ENCODE measurements at places on chromosomes 1 and 21.
A peak's percentile ranks its signal among the peaks of the same experiment; 100 is the strongest.

DNA sequence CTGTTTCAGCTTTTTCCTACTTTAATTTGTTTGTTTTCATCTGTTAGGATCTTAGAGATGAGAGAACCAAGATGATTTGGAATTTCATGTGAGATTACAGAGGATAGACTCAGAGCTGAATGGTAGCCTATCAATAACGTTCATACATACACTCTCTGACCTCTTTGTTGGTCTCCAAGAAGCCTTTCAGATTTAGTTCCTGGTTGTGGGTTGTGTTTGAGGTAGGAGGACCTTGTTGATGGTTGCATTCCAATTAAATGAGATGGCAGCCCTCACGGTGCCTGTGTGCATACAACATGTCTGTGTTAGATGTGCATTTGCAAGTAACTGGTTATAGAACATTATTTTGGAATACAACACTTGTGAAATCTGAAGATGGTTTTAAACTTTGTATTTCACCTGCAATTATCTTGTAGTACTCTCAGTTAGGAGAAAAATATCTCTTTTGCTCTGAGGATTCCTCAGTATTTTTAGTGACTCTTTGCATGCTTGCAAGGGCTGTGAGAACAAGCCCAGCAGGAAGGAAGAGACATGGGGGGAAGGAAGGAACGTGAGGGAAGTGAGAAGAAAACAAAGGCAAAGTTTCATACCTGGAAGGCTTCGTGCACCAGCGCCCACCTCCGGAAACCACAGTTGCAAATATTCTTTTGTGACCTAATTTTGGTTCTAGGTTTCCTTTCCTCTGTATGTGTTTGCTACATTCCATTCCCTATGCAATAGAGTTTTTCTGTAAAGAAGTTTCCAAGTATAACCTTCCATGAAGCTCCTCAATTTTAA lies 291.8 kb downstream of the DISC1 start:
- DNase-seq, result peak; percentile 41

DNA sequence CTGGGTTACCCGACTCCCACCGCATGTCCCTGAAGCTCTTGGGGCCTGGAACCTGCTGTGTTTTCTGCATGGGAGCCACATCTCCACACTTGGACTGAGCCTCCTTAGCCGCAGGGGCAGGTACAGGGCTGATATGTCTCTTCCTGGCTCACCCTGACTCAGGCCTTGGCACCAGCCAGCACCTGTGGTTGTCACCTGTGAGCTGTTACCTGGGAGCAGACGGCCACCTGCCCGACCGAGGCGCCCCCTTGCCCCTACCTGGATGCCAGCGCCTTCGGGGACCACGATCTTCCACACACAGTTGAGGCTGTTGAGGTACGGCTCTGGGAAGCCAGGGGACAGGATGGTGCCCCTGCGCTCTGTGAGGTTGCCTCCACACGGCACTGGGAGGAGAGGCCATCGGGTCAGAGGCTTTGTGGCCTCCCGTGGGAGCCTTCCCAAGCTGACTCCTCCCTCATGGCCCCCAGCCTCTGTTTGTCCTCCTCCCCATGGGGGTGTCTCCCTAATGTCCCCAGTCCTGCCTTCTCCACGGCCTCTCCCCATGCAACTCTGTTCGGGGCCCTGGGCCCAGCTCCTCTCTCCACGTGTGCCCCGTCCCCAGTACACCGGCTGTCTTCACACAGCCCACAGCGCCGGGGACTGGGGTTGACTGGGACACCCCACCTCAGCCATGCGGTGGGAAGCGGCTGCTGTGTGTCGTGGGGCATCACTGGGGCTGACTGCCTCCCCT lies 152.0 kb downstream of the ZSCAN20 start:
- no peak for DNase-seq

DNA sequence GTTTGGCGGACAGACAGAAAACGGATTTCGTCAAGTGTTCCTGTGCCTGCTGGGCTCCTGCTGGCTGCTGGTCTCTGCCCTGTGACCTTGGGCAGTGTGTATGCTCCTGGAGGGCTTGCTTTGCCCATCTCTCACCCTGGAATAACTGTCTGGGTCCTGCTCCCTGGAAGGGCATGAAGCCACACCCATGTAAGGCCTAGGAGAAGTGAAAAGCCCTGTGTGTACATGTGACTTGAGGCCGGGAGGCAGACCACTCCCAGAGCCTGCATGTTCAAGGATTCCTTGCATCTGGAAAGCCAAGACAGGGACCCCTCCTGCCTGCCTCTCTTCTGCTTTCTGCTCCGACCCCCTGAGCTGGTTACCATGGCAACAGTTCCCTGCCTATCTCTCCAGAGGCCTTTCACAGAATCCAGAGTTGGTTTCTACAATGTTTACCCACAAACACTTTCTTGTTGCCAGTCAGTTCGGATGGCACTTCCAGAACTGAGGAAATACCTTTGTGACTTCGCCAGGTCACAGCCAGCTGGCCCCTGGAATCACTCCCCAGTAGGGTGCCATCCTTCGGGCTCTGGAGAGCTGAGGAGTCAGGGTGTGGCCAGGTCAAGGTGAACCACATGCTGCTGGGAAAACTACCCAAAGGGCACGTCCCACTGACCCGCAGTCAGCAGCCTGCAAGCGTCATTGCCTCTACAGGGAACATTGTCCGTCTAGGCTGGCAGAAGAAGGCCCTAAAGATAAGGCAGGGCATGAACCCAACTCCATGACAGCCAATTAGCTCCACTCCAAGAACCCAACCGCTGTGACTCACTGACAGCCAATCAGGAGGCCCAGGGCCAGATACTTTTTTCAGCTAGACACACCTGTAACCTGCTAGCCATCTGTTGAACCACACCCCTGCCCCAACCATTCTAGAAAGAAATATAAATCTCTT lies 14.7 kb upstream of the GPR37L1 start:
- DNase-seq, result no peak

DNA sequence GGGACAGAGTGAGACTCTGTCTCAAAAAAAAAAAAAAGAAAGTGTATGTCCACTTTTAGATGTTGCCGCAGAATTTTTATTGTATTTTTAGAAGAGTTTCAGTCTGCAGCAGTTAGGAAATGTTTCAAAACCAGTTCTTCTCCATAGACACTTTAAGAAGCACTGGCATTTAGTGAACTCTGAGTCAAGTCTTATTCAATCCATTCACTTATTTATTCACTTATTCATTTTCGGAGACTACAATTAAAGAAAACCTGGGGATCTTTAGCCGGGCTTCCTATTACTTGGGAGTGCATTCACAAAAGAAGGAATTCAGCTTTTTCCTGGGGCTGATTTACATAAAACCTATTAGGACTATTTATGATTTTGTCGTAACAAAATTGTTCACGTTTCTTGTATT lies 12.3 kb downstream of the RCAN3 start:
- DNase-seq, result no peak

DNA sequence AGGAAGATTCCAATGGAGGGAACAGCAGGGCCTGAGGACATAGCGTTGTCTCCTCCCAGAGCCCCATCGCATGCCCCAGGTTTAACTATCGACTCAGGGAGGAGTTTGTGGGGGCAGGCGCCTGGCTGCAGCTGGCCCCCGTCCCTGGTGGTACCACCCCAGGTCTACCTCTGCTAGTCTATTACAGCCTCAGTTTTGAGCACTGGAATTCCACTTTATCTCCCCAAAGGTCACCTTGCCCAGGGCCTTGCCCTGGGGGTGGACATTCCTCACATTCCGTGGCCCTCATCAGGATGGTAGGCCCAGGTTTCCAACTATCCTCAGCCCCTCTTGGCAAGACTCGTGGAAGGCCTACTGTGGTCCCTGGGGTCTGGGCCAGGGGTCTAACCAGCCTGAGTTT lies 65.4 kb upstream of the SSBP3 start:
- DNase-seq, result no peak

- no peak for DNase-seq
These were observed 32.8 kb downstream of the PCNT start for GRCh38 chr21:46356494-46357334.

- no peak for DNase-seq
These were observed 11.0 kb downstream of the COL6A1 start for GRCh38 chr21:45992301-45993209.

DNA sequence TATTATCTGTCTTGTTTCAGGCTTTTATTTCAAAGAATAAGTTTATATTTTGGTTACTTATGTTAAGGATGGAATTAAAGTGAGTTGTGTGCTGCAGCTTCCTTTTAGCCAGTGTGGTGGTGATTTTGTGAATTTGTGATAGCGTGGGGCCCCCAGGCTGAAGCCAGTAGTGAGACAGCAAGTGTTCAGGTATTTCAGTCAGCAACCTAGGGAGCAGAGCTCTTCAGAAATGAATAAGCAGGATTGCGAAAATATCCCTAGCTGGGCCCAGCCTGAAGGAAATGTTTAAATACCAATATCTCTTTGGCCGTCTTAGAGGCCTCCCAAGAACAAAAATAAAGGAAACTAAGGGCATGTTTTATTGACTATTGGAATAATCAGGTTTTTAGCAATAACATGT lies 150.8 kb upstream of the C1orf105 start:
- DNase-seq, result peak; percentile 85

Measured in activated CD4-positive, alpha-beta T cell treated with anti-CD3 and anti-CD28 coated beads, Interleukin-2, amount 50 U/mL, for 16 hours (primary cell).